Central memory CD4-positive, alpha-beta T cell (primary cell): ENCODE measurements at places on chromosomes 3 and 15.

GRCh38 chr3:195929452-195929851 lies 21.1 kb upstream of the TNK2 start:
- no peak for DNase-seq

DNA sequence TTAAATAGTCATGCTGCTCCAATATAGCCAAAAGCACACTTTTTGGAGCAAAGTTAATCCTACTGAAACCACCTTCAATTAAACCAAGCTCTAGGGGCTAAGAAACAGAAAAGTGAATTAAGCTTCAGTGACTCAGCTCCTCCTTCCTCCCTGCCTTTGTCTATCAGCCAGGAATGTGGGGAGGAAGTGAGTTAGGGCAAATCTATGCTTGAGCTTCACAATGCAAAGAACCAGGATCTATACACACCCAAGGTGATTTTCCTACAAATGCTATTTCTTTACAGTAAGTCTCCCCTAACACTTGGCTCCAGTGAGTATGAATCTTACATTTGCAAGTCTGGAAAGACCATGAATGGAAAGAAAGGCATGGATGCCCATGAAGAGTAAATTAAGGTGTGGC lies 212.1 kb downstream of the P3H2 start:
- no peak for DNase-seq

DNA sequence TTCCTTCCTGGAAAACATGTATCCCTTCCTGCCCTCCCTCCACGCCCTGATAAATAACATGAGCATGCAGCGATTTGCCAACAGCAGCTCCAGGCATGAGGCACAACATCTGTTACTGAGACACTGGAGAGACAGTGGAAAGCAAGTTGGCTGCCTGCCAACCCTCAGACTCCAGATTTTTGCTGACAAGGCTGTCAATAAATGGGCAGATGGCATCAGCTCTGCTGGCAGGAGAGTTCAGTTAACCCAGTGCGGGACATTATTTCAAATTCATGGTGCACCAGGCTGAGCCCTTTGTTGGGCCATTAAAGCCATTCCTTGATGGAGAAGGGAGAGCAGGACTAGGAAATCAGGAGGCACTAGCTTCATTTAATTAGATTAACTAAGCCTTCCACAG lies 293.3 kb downstream of the MEX3B start:
- DNase-seq: no peak

DNA sequence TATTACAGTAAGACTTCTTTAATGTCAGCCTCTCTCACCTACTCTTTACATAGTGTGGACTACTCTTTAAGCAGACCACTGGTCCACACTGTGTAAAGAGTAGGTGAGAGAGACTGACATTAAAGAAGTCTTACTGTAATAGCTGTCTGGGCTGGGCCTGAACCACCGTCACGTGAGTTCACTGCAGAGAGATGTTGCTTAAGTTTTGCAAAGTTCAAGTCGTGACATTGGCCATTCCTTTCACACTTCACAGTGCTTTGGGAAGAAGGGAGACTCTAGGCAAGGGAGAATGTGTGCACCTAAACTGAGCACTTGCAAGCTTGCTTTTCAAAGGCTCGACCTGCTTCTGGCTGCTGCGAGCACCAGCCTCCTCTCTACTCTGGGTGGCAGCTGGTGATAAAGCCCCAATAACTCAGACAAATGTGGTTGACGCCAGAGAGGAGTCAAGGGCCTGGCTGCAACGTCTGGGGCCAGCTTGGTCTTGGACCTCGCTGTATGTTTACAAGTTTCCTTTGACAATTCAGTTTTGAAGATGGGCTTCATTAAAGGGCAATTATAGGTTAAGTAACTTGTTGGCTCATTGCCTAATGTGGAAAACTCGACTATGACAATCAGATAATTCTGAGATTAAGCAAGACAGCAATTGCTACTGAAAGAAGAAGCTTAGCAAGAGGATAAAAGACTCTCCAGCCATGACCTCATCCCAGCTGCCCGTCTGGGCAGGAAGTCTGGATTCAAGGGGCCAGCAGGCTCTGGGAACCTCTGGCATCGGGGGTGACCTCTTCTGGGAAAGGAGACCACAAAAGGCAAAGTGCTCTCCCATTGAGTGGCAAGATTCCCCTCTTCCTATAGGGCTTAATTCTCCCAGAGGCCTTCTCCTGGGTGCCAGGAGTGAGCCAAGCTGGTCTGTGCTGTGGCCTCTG lies 242.1 kb upstream of the TLE3 start:
- DNase-seq: no peak

DNA sequence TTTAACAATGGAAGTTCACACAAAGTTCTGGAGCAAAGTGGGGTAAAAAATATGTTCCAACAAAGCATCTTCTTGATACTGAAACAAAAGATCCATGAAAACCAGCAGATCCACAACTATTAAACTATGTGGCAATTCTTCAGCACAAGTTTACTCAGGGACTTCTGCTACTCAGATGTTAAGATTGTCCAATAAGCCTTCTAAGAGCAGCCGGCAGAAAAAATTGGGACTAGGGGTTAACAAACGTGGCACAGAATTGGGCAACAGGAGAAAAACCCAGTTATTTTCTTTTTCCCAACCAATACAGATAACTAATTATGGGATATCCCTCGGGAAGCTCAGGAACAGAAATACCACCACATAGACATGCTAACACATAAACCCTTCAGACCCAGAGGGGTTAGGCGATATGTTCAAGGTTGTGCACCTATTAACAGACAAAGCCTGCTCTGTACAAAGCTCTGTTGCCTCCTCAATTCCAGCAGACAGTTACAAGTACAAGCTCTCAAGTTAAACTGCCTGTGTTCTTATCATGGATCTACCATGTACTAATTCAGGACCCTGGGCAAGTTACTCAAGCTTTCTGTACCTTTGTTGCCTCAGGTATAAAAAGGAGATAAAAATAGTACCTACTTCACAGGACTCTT lies 6.8 kb downstream of the SSR3 start:
- no peak for DNase-seq

GRCh38 chr3:113431811-113432210 lies 9.5 kb downstream of the CFAP44 start:
- no peak for DNase-seq

DNA sequence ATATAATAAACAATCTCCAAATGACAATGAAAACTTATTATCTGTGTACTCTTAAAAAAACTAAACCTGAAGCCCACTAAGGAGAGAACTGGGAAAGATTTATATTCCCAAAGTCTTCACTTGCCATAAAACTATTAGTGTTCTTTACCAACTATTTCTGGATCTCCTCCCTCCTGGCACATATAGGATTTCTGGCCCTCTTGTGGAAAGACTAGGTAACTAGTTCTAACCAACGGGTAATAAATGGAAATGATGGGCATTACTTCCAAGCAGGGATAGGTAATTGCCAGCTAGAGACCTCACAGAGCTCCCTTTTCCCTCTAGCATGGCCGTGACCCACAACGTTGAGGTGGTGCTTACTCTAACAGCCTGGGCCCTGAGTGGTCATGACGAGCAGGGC lies 110.1 kb downstream of the DNAH12 start:
- no peak for DNase-seq

- no peak for DNase-seq
These were observed 67.6 kb downstream of the NR1D2 start for GRCh38 chr3:24012589-24013269.

DNA sequence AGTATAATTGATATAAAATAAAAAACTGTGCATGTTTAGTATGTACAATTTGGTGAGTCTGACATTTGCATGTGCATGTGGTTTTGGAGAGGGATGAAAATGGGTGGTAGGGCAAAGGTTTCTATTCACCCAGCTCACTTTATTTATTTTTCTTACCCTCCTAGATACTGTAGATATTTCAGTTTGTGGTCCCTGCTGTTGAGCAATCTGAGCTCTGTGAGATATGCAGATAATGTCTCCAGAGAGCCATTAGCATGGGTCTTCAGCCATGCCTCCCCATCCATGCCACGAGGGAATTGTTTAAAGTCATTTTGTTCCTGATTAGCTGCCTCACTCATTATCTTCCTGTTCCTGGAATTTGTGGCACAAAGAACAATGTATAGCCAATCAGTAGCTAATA lies 44.4 kb upstream of the B3GALNT1 start:
- DNase-seq: no peak

- DNase-seq: no peak
These were observed 6.8 kb downstream of the GCNT3 start for GRCh38 chr15:59618406-59618805.

DNA sequence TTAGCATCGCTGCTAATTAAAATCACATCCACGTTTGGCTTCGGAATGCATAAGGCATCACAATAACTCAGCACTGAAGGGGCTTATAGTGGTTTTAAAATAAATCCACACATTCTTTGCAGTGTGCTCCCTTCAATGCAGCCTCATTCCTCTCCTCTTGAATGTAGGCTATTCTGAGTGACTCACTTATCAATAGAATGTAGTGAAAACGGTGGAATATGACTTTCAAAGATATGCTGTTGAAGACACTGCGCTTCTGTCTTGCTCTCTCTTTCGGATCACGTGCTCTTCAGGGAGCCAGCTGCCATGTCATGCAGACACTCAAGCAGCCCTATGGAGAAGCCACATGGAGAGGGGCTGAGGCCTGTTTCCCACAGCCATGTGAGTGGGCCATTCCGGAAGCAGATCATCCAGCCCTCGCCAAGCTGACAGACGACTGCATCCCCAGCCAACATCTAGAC lies 87.4 kb downstream of the CRYGS start:
- no peak for DNase-seq

DNA sequence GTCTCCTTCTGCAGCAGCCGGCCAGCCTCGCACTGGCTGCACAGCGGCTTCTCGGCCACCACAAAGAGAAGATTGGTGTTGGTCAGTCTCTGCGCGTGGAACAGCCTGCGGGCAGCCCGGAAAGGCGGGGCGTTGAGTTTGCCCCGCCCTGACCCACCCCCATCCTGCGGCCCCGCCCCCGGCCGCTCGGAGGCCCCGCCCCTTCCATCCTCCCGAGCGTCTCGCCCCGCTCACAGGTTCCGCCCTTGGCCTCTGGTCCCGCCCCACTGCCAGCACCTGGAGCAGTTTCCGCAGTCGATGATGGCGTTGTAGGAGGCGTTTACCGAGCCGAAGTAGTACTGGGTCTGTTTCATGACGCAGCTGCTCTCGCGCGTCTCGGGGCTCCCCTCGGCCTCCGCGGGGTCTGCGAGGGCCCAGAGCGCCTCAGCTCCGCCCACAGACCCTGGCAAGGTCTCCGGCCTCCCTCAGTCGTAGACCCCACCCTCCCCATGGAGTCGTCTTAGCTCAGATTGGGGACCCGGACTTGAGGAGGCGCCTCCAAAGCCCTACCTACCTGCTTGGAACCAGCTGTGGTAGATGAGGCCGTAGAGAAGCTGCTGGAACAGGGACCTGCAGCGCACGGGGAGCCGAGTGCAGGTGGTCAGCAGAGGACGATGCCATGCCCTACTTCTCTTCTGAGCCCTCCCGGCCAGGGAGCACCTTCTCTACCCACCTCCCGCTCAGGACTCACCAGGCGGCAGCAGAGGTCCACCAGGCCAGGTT lies 5.9 kb upstream of the TMEM115 start:
- peak; percentile 93 for DNase-seq

DNA sequence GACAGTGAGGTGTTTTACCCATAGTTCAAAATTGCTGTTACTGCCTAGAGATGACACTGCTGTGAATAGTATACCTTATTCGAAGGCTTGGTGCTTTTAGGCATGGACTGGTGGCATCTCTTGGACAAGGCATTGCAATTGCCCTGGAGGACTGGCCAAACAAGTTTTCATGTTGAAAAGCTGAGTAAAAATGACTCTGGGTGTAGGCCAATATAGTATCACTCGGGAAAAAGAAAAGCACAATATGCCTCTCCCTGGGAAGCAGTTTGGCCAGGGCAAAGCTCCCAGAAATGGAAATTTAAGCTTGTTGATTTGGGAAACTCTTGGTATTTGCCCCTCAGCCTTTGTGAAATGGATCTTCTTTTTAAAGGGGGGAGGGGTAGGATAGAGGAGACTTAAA lies 54.8 kb downstream of the ZNF609 start:
- no peak for DNase-seq

DNA sequence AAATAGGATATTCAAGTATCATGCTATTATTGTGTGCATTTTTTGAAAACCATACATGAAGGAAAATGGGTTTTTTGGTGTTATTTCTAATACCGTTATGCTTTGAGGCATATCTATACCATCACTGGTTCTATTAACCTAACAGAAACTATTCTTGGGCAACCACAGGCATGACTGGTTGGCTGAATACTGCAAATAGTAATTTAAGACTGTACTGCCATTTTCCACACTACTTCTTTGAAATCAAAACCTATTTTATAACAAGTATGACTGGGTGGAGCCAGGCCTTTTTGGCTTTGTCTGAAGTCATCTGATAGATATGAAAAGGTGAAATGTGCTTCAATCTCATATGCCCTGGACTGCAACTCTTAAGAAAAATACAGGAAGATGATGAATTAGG lies 115.1 kb downstream of the ULK4 start:
- no peak for DNase-seq

- DNase-seq: no peak
These were observed 917 bp downstream of the LNP1 start for GRCh38 chr3:100402256-100402655.

GRCh38 chr3:170418422-170419398 lies at the start of gene CLDN11:
CLDN11 (plus strand) TSS chr3:170418868; CDS start chr3:170419067, 199 bp downstream.
- no peak for DNase-seq

- DNase-seq: no peak
These were observed 15.4 kb downstream of the ZDHHC19 start for GRCh38 chr3:196195664-196196265.

DNA sequence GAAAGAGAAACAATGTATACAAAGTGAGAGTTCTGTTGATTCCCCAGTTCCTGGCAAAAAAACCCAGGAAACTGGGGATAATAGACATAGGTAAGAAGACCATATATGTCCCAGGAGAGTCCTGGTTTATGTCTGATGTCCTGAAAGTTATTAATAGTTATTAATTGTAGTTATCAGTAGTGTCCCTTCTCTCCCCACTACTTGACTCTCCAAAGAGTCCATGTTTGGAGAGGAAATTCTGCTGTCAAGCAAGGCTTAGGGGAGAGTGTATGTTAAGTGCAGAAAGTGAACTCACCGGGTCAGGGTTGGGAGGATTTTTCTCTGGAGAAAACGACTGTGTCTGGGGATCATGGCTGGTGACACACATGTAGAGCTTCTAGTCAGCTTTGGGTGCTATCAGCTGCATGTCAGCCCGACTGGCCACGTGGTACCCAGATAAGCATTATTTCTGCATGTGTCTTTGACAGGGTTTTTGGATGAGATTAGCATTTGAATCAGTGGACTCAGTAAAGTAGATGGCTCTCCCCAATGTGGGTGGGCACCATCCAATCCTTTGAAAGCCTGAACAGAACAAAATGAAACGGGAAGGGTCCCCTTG lies 80.4 kb downstream of the CACNA2D3 start:
- DNase-seq: no peak

DNA sequence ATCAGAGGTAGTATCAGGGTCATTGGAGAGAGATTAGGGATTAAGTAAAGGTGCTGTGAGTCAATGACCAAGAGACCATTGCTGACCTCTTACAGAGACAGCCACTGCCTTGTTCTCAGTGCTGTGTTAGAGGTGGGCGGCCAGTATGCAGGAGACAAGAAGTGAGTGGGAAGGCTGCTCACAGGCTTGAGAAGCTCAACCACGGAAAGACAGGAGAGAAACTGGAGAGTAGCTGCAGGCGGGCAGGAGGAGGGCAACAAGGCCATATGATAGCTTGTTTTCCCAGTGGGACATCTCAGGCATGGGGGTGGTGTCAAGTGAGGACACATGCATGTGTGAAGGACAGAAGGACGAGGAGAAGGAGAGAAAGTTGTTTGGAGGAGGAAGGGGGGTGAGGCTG lies 237.3 kb downstream of the PDCD6IP start:
- no peak for DNase-seq

GRCh38 chr3:5181469-5182141 lies 5.9 kb upstream of the EDEM1 start:
- no peak for DNase-seq
